ENCODE measurements at places on chromosomes 12 and 14. TPM values are rescaled to one million over a fixed set of nuclear protein-coding genes. Genes with fewer than 3 reads are reported as not detected.

The HCAR1 gene
- total RNA-seq: 2.2 TPM

The CCDC196 gene
- total RNA-seq: not detected

The RDH16 gene
- 0.09 TPM for total RNA-seq

- no peak for DNase-seq
Observed at GRCh38 chr12:131738196-131738595, 27.3 kb downstream of the SFSWAP start.

DNA sequence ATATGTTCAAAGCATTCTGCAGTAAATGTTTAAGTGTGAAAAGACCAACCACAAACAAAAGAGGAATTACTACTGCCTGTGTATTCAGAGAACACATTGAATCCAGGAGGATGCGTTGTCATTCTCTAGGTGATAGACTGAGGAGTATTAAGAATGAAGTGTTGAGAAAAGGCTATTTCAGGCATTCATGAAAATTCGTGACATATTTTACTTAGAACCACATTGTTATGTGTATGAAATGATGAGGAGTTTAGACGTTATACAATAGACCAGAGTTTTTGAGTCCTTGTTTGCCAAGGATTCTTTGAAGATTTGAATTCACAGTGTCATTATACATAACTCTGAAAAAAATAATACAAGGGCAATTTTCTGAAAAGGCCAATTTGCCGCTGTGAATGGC lies 251.8 kb downstream of the CCDC91 start:
- no peak for DNase-seq

DNA sequence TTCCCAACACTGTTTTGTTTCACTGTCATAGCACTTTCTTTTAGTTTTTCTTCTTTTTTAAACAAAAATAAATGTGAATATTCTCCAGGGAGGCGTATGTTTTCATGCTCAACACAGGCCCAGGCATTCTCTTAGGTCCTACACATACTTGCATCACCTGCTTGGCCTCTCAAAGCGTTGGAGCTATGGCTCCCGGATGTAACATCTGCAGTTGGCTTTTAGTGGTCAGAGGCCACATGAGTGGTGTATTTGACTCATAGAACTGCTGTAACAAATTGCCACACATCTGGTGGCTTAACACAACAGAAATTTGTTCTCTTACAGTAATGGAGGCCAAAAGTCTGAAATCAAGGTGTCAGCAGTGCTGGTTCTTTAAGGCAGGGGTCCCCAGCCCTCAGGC lies 44.6 kb upstream of the VRK1 start:
- DNase-seq: no peak

All from fibroblast of the aortic adventitia (primary cell).